ENCODE measurements at places on chromosomes 16 and 17.

- no peak for DNase-seq
Observed at GRCh38 chr16:11078812-11079459, 134.6 kb downstream of the CLEC16A start.

DNA sequence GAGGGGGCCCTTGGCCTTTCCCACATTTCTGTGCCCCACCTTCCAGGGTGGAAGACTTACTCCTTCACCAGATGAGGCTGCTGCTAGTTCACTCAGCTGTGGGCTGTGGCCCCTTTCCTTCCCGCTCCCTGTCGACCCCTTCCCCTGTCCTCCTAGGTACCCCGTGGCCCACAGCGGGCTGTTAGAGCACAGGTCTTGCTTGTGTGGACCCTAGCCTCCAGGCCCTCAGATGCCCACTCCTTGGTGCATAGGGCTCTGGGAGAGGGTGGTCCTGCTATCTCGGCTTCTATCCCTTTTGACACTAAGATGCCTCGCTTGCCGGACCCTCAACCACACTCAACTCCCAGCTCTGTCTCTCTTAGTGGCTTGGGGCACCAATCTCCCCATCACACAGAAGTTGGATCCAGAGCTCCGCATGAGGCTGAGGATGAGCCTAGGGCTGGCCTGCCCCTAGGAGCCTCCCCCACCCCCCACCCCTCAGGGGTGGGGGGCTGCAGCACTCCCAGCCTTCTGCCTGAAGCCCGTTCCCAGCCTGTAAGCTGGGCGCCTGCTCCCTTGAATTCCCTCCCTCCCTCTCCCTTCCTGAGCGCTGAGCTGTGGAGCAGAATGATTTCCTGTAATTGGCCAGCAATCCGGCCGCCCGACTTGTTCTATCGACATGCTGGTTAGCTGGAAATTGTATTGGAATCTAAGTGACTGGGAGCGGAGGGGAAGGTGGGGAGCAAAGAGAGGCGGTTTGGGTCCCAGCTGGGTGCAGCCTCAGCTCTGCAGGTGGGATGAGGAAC, 30.9 kb downstream of the DCAKD start:
- DNase-seq: no peak

DNA sequence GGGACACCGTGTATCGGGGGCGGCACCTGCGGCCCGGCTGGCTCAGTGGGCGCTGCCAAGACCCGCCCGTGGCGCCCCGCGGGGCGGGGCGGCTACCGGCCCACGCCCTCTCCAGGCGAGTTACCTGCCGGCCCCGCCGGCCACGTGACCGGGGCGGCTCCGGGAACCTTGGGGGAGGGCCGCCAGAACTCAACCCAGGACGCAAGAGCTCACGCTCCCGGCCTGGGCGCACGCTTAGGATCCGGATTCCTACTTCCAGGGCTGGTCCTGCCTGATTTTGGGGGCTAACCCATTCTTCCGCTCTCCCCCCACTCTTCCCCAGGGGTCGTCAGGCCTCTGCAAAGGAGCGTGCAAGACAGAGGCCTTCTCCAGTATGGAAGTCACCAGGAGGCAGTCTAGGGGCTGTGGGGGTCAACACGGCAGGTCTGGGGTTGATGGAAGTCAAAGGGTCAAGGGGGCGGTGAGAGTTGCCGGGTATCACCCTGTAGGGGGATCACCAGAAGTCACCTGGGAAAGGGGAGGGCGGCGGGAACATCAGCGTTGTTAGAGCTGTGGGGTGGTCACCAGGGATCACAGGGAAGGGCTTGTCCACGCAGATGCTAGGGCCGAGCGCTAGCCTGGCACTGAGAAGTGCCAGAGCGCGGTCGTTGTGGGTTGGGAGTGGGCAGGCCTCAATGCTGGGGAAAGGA, 354 bp upstream of the ESRP2 start:
- no peak for DNase-seq

- DNase-seq: no peak
Observed at GRCh38 chr16:85419503-85420408, 193.4 kb upstream of the GSE1 start.

DNA sequence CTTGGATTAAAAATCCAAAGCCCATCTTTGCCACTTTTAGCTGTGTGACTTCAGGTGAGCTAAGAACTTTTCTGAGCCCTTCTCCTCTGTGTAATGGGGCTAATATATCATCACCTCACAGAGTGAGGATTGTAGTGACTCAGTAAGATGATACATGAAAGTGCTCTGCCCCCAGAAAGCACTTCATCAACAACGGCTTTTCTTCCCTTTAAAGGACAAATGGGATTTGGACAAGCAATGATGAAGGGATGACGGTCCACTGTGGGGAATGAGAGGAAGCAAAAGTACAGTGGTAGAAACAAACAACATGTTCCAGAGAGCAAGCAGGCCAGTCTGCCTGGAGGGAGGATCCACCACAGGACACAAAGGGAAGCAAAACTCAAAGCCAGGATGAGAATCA, 14.3 kb upstream of the TMED6 start:
- no peak for DNase-seq

- peak; percentile 77 for DNase-seq
Observed at GRCh38 chr17:82228842-82229697, at the start of gene SLC16A3. Gene SLC16A3 (plus strand): TSS chr17:82229042. CDS start chr17:82236009, 6,967 bp downstream.

DNA sequence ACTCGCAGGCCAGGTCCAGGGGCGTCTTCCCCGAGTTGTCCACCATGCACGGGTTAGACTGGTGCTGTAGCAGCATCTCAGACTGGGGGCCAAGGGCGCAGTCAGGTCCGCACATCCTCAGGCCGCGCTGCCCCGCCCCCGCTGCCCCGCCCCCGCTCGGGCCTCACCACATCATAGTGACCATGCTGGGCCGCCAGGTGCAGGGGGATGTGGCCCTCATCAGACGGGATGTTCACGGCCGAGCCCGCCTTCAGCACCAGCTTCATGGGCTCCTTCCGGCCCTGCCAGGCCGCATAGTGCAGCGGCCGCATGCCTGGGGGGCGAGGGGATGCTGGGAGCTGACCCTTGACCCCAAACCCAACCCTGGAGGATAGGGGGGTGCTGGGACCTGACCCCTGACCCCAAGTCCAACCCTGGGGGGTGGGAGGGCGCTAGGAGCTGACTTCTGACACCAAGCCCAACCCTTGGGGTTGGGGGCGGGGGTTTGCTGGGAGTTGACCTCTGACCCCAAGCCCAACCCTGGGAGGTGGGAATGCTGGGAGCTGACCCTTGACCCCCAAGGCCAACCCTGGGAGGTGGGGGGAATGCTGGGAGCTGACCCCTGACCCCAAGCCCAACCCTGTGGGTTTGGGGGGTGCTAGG, 7.0 kb downstream of the CASKIN1 start:
- DNase-seq: no peak

GRCh38 chr16:67399749-67400704, 6.7 kb upstream of the TPPP3 start:
- DNase-seq: no peak

- no peak for DNase-seq
Observed at GRCh38 chr17:35614810-35615209, 27.7 kb downstream of the AP2B1 start.

DNA sequence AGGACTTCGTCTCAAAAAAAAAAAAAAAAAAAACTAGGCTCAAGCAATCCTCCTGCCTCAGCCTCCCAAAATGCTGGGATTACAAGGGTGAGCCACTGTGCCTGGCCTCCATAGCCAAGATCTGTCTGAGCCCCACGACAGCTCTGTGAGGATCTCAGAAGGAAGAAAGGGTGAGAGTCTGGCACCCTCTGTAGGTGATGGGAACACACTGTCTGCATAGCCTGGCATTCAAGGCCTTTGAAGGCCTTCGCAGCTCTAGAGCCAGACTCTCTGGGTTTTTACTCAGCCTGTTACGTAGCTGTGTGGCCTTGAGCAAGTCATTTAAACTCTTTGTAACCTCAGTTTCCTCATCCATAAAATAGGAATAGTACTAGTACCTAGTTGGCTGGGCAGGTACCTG, 6.3 kb upstream of the XPO6 start:
- DNase-seq: peak; percentile 73

DNA sequence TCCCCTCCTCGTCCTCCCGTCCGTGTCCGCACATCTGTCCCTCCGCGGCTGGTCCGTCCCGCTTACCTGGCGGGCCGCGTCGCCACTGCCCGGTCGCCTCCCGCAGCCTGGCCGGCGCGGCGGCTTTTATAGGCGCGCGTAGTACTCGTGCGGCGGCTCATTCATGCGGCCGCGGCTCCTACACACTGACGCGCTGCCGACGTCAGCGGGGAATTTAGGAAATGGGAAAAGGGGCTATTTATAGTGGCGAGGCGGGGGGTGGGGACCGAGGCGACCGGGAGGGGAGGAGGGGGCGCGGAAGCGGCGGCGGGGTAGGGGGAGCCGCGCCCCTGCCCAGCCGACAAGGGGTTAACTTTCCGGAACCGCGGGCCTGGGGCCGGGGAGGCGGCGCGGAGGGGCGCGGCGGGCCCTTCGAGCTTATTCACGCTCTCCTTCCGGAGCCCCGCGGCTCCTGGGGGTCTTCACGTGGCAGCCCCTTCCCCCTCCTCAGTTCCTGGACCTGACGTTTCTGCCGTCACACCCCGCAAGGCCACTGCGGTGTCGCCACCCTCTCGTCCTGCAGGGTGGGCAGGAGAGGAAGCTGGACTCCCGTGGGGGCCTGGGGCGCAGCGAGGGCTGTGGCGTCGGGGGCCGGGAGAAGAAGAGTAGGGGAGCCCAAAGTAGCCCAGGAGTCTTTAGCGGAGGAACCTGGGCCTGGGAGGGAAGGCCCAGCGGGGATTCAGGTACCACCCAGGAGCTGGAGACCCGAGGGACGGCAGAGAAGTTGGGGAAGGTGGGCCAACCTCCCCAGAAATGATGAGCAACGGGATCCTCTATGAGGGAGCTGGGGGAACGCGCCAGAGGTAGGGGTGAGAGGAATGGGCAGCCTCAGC, 3.6 kb upstream of the HIC1 start:
- DNase-seq: no peak

DNA sequence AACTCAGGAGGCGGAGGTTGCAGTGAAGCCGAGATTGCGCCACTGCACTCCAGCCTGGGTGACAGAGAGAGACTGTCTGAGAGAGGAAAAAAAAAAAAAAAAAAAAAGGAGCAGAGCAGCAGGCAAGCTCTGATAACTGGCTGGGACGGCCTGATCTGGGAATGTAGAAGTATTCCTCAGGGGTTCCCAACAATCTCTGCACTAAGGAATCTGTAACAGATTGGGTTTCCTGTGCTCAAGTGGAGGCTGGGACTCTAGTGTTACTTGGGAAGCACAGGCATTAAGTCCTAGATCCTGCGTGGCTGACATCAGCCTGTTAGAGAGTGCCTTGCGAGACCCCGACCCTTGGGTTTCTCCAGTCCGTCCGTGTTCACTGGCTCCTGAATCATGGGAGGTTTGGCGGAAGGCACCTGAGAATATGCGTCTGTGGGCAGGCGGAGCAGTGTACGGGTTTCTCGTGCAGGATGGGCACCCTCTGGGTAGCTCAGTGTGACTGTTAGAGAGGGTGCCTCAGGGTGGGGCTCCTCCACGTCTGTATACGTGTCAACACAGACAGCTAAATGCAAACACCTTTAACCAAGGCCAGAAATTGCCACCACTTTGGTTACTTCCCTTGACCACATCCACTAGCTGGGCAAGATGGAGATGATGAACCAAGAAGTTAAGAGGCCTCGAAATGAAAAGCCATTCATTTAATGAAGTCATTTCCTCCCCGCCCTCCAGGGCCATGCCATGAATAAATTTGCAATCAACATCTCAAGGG, 174.9 kb upstream of the RPL38 start:
- DNase-seq: peak; percentile 74

GRCh38 chr17:64707050-64707591, 45.0 kb upstream of the SMURF2 start:
- DNase-seq: no peak

- DNase-seq: no peak
Observed at GRCh38 chr16:58332997-58333700, 38.3 kb upstream of the PRSS54 start.

DNA sequence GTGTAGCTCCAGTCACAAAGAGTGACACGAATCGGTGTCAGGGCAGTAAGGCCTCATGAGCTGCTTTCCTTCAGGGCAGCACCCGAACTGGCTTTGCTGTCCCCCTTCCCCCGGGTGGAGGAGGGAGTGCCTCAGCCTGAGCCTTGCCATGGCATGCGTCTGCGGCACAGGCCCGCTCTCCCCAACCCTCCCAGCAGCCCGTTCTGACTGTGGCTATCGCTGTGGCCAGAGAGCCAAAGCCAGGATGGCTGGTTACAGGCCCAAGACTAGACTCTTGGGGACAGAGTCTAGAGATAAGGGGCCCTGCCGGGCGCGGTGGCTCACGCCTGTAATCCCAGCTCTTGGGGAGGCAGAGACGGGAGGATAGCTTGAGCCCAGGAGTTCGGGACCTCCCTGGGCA, 25.9 kb downstream of the CLUH start:
- no peak for DNase-seq

DNA sequence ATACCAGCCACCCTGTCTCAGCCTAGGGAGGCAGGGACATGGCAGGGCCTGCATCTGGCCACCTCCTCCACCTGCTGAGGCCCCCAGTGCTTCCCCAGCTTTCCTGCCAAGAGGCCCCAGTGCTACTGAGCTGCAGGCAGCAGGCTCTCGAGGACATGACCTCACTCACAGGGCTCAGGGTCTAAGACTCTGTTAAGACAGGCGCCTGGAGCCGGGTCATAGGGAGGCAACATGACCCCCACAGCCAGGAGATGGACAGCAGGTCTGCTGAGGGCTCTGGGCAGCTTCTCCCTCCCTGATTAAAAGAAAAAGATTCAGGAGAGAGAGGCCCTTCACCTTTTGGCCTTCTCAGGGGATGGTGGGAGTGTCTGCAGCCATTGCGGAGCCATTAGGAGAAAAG, 23.2 kb upstream of the FASN start:
- DNase-seq: no peak

DNA sequence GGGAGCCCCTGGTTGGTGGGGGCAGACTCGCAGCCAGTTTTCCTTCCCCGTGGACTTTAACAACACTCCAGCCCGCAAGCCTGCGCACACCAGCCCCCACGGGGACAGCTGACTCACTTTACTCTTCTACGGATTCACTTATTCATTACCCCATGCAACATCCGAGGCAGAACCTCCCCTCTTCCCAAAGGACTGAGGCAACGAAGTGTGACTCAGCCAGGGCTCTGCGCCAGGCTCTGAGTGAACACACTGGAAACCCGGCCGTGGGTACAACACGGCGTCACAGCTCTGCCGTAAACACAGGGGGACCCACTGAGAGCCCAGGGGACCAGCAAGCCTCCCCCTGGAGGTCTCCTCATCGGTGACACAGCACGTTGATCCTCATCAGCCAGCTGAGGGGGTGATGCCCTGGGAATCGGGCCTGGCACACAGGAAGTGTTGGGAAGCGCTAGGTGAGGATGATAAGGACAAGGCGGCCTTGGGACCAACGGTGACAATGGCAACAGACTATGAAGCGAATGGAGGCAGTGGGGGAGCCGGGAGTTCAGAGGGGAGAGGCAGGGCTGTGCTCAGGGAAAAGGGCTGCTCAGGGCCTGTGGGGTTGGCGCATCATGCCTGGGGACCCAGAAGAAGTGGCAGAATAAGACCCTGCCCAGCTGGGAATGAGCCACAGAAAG, 14.6 kb downstream of the COTL1 start:
- no peak for DNase-seq

- no peak for DNase-seq
Observed at GRCh38 chr16:86213437-86214205, 296.7 kb upstream of the FOXF1 start.

DNA sequence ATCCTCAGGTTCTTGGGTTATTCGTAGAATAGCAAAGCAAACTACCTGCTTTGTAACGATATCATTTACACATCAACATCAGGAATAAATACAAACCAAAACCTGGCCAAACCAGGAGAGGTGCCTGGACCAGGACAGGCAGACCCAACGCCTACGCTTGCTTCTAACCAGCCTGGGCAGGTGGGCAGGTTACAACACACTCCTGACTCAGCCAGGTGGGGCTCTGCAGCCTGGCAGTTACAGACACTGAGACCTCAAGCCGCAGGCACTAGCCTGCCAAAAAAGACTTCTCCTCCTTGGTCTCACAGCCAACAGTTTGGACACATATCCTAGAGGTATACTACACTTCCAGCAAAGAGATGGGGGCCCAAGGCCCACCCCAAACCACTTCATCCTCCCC, 14.0 kb downstream of the ANKRD11 start:
- DNase-seq: no peak

Measured in activated CD8-positive, alpha-beta memory T cell treated with anti-CD3 and anti-CD28 coated beads, Interleukin-2, amount 10 ng/mL, durations not matched to agents 7 days and 5 days (primary cell).